ENCODE measurements at places on chromosomes 11 and 22.

GRCh38 chr11:727859-728748, 19.2 kb upstream of the TALDO1 start:
- DNase-seq = peak; percentile 48

DNA sequence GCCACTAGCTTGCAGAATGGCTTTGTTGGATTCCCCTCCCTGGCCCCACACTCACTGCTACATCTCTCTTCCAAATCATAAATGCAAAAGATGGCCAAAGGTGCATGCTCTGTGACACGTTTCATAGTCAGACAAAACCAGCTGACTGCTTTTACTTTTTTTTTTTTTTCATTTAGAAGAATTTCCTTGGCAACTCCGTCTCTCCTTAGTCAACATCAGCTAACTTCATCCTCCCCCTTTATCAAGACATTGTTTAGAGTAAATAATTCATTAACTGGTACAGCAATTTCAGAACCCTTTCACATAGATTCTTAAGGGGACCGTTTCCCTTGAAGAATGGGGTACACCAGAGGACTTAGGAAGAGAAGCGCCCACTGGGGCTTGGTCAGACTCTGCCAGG, 16.0 kb downstream of the KCNQ1OT1 start:
- no peak for DNase-seq

GRCh38 chr11:121140369-121140768, 39.3 kb downstream of the TECTA start:
- DNase-seq = no peak

DNA sequence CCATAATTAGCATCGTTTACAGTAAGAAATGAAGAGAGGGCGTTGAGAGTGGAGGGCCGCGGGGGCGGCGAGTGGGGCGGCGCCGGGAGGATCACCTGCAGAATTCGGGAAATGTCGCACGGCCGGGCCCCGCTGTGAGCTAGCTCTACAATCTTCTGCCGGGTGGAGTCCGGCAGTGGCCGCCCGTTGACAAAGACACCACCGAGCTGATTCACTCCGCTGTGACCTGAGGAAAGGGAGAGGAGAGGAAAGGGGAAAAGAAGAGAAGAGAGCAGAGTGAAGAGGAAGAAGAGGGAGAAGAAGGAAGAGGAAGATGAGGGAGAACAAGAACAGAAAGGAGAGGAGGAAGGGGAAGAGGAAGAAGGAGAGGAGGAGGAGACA, 8.5 kb downstream of the PAX6 start:
- no peak for DNase-seq

DNA sequence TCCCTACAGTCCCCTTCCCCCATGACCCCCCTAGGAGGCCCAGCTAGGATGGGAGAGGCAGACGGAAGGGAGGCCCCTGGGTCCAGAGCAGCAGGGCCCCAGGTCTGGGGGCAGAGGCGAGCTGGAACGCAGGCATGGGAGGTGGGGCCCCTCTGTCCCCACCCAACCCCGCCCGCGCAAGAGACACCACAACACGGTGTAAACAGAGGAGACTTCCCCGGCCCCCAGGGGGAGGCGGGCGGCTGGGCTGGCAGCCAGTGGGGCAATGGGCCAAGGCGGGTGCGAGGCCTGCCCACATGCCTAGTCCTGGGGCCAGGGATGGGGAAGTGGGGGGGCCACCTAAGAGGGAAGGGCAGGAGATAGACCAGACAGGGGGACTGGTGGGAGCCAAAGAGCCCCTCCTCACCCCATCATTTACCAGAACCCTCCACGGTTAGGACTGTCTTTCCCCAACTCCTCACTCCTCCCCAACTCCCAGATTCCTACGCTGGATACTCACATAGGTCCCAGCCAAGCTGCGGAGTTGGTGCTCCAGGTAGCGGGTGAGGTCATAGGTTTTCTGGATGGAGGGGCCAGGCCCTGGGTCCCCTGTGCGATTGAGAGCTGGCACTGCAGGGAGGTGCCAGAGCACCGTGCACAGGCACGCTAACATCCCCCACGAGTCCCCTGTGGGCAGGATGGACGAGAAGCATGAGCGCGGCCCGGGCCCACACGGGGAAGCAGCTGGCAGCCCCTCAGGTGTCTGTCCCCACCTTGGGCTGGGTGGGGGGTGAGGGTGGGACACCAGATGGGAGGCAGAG, 6.2 kb downstream of the CLCF1 start:
- DNase-seq = no peak

All from foreskin melanocyte (primary cell).